ENCODE measurements at places on chromosomes 5 and 9.

- H3K4me1 ChIP-seq: peaks cover 22% of the 10 kb centered on the region
- no peak for DNase-seq
- H3K27me3 ChIP-seq: peaks cover 9% of the 10 kb centered on the region
- no peaks in the 10 kb centered on the region for H3K36me3 ChIP-seq
Measured at GRCh38 chr5:76356887-76357286, 46.2 kb upstream of the IQGAP2 start.

DNA sequence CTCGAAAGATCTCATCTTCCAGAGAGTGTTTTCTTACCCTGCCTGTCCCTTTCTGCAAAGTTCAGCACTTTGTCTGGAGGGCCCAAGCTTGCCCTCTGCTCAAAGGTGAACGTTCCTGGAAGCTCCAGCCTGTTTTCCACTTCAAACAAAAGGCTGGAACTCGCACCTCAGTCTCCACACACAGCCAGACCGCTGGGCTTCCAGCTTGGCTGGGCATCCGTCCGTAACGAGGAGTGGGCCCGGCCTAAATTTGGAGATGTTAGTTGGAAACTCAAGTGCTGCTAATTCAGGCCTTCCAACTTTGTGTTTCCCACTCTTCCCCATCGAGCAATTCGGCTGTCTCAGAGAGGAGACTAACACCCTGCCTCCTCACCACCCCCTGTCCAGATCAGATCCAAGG lies 35.1 kb downstream of the FGF18 start:
- peaks cover 29% of the 10 kb centered on the region for H3K27me3 ChIP-seq
- no peak overlapping the region for H3K27ac ChIP-seq
- peaks cover 52% of the 10 kb centered on the region for H3K4me1 ChIP-seq

- no peak overlapping the region for H3K4me3 ChIP-seq
- no peaks in the 10 kb centered on the region for H3K36me3 ChIP-seq
- H3K27me3 ChIP-seq: no peaks in the 10 kb centered on the region
- DNase-seq: no peak
Measured at GRCh38 chr5:122394284-122394930, 82.4 kb downstream of the SNCAIP start.

DNA sequence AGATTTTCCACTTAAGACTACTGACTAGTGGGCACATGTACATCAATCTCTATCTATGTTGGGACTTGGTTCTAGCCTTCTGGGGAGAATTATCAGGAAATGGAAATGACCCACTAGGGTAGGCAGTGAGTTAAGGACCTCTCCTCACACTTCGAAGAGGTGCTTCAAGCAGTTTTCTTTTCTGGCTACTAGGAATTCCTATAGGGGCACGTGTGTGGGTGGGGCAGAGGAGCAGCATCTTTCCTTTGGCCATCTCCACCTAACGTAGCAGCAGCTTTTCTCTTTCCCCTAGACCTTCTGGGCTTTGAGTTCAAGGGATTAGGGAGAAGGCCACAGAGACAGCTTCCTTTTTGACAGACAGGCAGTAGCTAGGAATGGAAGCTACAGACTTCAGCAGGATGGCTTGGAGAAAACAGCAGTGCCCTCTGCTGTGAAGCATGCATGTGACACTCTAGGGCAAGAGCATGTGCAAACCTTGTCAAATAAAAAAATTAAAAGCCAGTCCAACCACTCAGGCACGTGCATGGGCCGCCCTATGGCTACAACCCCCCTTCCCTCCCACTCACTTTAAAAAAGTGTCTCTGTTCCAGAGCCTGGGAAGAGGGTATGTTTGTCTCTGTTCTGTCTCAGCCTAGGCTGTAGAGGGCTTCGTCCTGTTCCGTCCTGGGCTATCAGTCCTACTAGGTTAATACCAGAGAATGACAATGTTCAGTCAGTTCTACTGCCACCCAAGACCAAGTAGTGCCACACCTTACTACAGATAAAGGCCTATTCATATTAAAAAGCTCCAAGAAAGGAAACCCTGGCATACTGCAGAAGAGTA lies 8.7 kb upstream of the GFRA3 start:
- peaks cover 14% of the 10 kb centered on the region for H3K36me3 ChIP-seq
- peak; percentile 28 for DNase-seq
- H3K4me3 ChIP-seq: no peak overlapping the region

DNA sequence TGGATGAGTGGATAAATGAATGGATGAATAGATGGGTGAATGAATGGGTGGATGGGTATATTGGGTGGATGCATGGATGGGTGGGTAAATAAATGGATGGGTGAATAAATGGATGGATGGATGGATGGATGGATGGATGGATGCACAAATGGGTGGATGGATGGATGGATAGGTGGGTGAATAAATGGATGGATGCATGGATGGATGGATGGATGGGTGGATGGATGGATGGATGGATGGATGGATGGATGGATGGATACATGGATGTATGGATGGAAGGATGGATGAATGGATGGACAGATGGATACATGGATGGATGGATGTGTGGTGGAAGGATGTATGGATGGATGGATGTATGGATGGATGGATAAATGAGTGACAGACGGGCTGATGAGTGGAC lies 113.5 kb upstream of the SARDH start:
- no peak for DNase-seq
- no peak overlapping the region for H3K4me3 ChIP-seq
- H3K36me3 ChIP-seq: peaks cover 10% of the 10 kb centered on the region
- peaks cover 45% of the 10 kb centered on the region for H3K4me1 ChIP-seq
- no peaks in the 10 kb centered on the region for H3K27me3 ChIP-seq

DNA sequence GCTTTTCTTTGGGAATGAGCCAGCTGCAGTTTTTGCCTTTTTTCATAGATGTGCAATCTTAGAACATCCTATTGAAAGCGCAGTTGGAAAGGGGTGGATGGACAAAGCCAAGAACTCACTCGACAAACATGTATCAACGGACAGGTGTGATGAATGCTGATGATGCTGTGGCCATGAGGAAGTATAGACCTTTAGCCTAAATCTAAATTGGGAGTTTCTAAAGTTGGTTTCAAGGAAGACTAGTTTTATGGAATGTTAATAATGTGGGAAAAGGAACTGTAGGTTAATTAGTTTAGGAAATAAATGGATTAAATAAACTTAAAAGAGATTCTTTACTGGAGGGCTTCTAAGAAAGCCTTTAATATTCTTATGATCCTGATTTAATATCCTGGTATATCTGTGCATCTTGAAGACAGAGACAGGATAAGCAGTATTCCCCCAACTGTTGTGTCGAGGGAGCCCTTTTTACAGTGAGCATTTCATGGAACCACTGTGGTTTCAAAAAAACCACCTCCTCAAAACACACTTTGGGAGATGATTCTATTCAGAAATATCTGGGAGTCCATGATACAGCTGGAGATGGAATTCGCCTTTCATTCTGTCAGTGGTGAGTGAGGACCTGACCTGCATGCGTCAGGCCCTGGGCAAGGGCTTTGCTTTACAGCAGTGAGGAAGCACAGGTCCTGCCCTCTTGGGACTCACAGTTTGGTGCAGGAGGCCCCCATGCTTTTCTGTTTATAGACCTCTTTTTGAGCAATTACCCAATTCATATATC lies 82.6 kb downstream of the AOPEP start:
- no peak overlapping the region for H3K4me3 ChIP-seq
- H3K36me3 ChIP-seq: peaks cover 37% of the 10 kb centered on the region

- DNase-seq: no peak
- H3K36me3 ChIP-seq: no peaks in the 10 kb centered on the region
Measured at GRCh38 chr9:96073531-96074480, 198.3 kb downstream of the ERCC6L2 start.

- H3K36me3 ChIP-seq: no peaks in the 10 kb centered on the region
- DNase-seq: no peak
- H3K4me1 ChIP-seq: peaks cover 6% of the 10 kb centered on the region
Measured at GRCh38 chr5:37662362-37662761, 177.5 kb downstream of the GDNF start.

DNA sequence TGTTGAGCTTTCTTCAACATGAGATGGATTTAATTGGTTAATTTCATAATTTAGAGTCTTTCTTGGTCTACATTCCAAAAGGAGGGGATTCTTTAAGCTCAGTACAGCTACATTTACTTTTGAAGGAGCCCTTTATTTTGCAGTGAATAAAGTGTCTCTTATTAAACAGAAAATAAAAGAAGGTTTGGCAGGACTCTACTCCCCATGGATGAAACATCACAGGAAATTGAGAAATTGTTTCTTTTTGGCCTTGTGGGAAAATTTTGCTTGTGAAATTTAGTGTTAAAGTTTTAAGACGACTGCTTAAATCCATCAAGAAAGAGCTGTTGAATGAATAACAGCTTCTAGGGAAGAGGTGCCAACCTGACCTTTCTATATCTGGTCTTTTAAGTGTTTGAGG lies 187.7 kb downstream of the NTRK2 start:
- H3K36me3 ChIP-seq: no peaks in the 10 kb centered on the region
- H3K27ac ChIP-seq: no peak overlapping the region
- H3K27me3 ChIP-seq: no peaks in the 10 kb centered on the region
- H3K4me3 ChIP-seq: no peak overlapping the region
- DNase-seq: no peak
- peaks cover 80% of the 10 kb centered on the region for H3K4me1 ChIP-seq

GRCh38 chr9:69131682-69132081 lies 42.4 kb upstream of the TJP2 start:
- peaks cover 23% of the 10 kb centered on the region for H3K4me1 ChIP-seq
- H3K27ac ChIP-seq: no peak overlapping the region
- no peak overlapping the region for H3K4me3 ChIP-seq
- H3K36me3 ChIP-seq: no peaks in the 10 kb centered on the region
- peaks cover 15% of the 10 kb centered on the region for H3K27me3 ChIP-seq
- DNase-seq: no peak

DNA sequence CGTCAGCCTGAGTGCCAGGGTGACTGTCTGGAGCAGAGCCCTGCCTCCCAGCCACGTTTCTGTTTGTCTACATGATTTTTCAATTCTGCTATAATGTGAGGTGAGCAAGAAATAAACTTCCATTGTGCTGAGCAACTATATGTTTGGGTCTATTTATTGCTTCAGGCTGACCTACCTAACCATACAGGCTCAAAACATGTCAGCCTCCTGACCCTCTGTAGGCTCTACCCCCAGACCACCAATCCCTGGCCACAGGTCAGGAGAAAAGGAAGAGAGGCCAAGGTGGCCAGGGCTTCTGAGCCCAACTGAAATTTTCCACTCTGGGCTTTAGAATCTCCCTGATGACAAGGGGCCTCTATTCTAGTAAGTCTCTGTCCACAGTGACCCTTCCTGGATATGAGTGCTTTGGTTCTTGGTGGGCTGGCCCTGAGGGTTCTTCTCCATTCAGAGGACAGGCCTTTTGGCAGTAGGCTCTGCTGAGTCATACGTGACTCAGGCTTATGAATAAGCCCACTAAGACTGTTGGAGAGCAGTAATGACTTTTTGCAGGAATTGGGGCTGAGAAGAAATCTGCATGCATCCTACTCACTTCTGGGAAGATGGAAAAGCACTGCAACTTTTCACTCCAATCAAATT lies 117.2 kb upstream of the TBCA start:
- H3K4me1 ChIP-seq: peaks cover 13% of the 10 kb centered on the region
- DNase-seq: no peak
- H3K27ac ChIP-seq: peak overlapping the region; percentile 49
- no peak overlapping the region for H3K4me3 ChIP-seq

GRCh38 chr5:31433229-31433628 lies 98.7 kb downstream of the DROSHA start:
- H3K4me1 ChIP-seq: peaks cover under 1% of the 10 kb centered on the region
- no peak for DNase-seq
- no peak overlapping the region for H3K27ac ChIP-seq
- no peak overlapping the region for H3K4me3 ChIP-seq
- peaks cover 59% of the 10 kb centered on the region for H3K36me3 ChIP-seq

- peaks cover 21% of the 10 kb centered on the region for H3K27me3 ChIP-seq
- no peaks in the 10 kb centered on the region for H3K36me3 ChIP-seq
- H3K4me3 ChIP-seq: no peak overlapping the region
- DNase-seq: no peak
Measured at GRCh38 chr5:133326361-133326760, 274.5 kb downstream of the HSPA4 start.

Measured in nephron progenitor cell (in vitro differentiated cells).